ENCODE measurements at places on chromosomes 1 and 21.
A peak's percentile ranks its signal among the peaks of the same experiment; 100 is the strongest.

GRCh38 chr1:176211396-176212165, 4.5 kb upstream of the COP1 start:
- no peak for DNase-seq

DNA sequence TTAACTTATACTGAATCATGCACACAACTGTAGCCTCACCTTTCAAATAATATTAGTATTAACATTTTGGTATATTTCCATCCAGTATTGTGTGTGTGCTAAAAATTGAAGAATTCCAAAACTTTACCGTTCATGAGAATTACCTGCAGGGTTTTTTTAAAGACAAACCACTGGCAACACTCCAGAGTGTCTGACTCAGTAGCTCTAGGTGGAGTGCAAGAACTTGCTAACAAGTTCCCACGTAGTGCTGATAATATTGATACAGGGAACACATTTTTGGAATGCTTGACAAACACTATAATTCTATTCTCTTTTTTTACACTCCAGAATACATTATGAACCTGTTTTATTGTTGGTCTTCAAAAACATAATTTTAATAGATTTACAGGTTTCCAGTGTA, 27.7 kb upstream of the SLC5A9 start:
- DNase-seq: no peak

DNA sequence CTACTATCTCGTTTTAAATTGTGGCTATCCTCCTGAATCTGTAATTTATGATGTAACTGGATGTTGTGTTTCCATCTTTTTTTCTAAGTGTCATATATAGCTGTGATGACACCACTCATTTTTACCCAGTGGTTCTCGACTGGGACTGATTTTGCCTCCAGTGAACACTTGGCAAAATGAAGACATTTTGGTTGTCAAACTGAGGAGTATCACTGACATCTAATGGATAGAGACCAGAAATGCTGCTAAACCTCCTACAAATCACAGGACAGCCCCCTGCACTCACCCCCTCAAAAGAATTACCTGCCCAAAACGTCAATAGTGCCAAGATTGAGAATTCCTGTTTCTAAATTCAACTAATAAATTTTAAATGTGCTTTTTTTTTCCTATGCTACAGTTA, 1.9 kb downstream of the TRMT13 start:
- DNase-seq: no peak

DNA sequence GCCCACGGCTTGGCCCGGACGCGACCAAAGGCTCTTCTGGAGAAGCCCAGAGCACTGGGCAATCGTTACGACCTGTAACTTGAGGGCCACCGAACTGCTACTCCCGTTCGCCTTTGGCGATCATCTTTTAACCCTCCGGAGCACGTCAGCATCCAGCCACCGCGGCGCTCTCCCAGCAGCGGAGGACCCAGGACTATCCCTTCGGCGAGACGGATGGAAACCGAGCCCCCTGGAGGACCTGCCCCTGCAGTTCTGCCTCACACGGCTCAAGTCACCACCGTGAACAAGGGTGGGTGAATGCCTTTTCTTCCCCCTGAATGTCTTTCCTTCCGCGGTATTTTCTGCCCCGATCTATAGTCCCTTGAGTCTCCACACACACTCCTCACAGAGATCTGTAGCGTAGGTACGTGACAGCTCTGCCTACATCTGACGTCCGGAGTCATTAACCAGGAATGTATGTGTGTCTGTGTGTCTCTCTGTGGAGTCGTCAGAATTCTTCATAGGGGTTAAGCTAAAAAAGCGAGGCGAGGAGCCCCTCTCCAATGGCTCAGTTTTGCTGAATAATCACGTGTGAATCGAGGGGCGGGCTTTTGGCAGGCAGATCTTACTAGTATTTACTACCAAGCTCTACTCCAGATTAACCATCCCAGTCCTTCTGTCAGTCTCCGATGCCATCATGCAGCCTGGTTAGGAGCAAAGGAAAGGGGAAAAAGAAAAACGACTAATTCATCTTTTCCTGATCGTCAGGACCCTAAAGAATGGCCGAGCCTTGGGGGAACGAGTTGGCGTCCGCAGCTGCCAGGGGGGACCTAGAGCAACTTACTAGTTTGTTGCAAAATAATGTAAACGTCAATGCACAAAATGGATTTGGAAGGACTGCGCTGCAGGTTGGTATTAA, at the start of gene CDKN2C:
Gene CDKN2C, plus strand, starts transcription at position 635 of the 898 bp plus-strand sequence. Its CDS starts 124 bp downstream, at position 759.
- peak; percentile 43 for DNase-seq

DNA sequence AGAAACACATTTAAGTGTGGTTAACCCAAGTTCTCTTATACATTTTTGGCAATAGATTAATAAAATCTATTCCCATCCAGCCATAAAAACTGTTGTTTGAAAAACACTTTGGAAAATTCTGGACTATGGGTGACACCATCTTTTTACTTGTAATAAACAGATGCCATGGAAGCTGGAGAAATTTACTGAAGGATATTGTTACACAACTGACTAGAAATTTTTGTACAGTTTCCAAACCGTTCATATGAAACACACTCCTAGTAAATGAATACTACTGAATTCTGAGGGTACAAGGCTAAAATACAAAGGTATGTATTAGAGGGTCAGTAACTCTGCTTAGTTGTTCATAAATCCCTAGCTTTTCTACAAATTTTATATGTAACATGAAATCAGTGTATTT, 48.7 kb downstream of the TRIM33 start:
- no peak for DNase-seq

DNA sequence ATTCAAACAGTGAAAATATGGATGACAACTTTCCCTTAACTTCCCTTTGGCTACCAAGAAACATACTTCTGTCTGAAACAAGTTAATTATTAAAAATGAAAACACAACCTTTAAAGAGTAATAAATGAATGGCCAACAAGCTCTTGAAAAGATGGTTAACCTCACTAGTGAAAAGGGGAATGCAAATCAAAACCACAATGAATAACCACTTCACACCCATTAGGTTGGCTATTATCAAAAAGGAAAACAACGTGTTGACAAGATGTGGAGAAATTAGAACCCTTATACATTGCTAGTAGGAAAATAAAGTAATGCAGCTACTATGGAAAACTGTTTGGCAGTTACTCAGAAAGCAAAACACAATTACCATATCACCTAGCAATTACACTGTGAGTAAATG, 14.1 kb downstream of the COP1 start:
- DNase-seq: no peak

DNA sequence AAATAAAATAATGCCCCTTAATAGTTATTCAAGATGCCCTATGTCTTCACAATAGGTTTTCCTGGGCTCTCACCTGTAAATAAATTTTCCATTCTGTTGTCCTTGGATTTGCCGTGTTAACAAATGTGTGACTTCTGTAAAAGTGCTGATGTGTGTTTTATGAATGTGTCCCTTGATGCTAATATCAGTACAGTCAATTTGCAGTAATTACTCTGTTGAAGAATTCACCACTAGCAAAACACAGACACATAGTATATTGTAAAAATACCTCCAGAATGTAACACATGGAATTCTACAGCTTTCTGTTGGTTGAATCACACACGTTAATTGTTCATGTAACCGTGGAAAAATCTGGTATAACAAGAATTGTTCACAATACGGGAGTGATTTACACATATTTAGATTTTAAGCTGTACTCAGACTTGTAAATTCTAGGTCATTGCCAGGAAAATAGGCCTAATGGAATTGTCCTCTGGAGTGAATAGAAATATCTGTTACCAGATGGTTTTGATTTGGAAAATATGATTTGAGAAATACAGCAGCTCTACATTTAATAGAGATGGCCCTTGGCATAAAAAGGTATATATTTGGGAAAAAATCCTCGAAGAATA, 36.7 kb upstream of the KCNK2 start:
- no peak for DNase-seq

GRCh38 chr1:234997896-234998741, 130.5 kb downstream of the TOMM20 start:
- DNase-seq: no peak

GRCh38 chr1:212608959-212609700, 569 bp downstream of the ATF3 start:
- DNase-seq: peak; percentile 29

DNA sequence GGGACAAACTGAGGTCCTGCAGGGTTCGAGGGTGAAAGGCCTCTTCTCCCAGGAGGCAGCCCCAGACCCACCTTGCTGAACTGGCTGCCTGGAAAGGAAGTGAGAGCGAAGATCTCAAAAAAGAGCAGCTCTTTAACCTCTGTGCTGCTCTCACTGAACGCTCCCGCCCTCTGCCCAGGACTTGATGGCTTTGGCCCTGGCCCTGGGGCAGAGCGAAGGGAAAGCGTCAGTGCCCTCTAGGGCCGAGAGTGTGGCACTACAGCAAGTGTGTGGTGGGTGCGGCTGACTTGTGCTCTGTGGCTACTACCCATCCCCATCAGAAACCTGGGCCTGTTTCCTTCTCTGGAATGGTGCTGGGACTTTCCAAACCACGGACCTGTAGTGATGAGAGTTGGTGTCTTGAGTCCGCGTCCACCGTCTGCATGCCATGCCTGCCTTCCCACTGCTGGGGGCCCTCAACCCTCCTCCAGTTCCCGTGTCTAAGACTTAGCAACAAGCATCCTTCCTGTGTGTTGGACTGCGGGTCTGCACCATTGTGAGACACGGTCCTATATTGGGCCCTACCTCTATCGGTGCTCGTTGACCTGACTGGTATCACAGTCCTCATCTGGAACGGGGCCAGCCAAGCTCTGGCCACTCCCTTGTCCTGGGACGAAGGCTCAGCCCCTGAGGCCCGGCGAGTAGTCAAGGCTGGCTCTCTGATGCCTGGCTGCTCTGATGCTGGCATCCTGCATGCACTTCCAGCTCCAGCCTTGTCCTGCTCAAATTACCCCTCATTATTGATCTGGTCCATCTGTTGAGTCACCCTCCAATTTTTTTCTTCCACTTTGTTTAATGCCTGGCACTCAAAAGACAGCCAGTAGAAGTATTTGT, 180.3 kb downstream of the DISC1 start:
- peak; percentile 5 for DNase-seq

DNA sequence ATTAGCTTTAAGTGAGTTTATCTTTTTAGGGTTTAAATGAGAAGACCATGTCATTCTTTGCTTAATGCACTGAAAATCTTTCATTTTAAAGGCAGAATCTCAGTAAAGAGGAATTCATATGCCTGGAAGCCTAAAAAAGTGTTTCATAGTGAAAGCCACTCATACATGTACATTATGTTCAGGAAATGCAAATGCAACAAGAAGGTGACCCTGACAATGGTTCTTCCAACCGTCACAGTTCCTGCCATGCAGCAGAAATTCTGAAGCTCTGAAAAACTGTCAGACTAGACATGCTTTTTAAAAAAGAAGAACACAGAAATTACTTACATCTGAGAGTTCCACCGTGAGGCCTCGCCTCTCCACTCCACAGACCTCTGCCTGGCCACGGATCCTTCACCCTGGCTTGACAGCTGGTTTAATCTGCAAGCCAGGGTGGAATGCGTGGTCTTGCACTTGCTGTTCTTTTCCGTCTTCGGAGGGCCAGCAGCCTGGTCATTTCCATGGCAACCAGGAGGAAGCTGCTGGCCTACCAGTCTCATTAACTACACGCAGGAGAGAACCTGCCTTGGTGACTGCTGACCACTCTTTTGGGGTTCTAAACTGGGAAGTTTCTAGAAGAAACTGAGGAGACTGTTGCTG, 41.8 kb upstream of the PAXBP1 start:
- DNase-seq: no peak

- DNase-seq: no peak
Observed at GRCh38 chr1:2236695-2237677, 8.9 kb downstream of the SKI start.

DNA sequence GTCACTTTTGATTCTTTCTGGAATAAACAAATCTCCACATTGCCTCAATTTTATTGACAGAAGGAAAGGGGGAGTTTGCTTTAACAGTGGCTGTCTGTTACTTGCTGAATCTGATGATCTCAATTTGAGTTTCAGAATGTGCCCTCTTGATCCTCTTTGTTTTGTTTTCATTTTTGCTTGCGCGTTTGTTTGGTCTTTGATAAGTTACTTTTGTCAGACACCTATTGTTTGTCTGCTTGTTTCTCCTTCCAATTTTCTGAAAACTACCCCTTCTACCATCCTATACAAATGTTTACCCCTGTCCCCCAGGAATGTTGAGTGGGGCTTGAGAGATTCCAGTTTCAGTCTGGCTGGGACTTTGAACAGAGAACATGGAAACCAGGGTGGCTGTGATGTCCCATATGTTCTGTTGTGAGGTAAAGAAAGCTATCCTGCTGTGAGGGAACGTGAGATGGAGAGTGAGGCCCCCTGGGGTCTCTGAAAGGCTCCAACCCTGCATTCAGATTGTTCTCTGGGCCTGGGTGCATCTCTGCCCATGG, 11.8 kb upstream of the XCL2 start:
- DNase-seq: no peak

GRCh38 chr1:221392453-221392852, 349.4 kb downstream of the DUSP10 start:
- DNase-seq: no peak

- DNase-seq: no peak
Observed at GRCh38 chr1:203826175-203826574, 30.8 kb downstream of the ZBED6 start.

- DNase-seq: no peak
Observed at GRCh38 chr1:185790194-185790735, 56.1 kb downstream of the HMCN1 start.

DNA sequence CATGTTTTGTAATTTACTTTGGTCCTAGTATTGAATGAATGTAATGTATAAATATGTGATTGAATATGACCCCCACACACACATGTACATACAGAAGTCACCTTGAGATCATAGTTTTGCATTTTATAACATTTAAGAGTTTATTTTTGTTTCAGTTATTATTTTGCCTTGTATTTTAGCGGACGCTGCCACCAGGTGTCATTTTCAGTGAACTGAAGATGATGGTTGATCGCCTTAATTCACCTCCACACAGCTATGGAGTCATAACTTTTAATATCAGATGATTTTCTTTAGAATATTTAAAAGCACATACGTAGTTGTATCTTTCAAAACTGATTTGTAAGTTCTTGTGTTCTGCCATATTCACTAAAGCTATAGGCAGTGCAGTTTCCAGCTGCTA, 130.4 kb downstream of the DYRK1A start:
- no peak for DNase-seq

DNA sequence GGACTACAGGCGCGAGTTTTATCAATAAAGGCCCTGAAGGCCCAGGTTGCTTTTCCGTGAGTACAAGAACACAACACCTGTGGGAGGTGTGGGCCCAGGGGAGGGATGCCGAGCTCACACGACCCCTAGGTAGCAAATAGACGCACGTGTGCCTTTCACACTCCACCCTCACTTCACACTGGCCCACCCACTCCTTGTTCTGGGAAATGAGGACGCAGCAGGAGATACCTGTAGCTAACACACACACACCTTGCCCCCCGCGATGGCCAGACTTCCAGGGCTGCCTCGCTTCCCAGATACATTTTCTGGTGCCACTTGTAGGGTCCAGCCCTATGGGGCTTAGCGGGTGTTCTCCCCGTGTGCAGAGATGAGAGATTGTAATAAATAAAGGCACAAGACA, 4.3 kb upstream of the CCDC27 start:
- no peak for DNase-seq

DNA sequence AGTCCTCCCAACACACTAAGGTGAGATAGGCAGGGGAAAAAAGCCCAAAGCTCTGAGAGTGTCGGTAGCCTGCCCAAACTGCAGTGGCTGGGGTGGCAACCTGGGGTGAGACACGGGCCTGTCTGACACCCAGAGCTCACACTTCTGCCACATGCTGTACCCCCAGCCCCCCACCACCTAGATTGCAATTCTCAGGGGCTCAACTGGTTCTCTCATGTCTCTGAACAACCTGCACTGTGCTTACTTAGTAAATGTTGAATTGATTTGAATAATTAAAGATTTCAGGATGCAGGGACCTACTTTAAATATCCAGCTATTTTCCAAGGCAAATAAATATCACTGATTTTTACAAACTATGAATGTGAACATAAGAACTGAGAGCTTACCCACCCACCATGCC, 115.5 kb downstream of the EDEM3 start:
- DNase-seq: no peak
